ENCODE measurements at places on chromosomes 12 and 14.
A peak's percentile ranks its signal among the peaks of the same experiment; 100 is the strongest.

GRCh38 chr14:63438065-63438757 lies 105.0 kb downstream of the PPP2R5E start:
- peak; percentile 46 for DNase-seq

DNA sequence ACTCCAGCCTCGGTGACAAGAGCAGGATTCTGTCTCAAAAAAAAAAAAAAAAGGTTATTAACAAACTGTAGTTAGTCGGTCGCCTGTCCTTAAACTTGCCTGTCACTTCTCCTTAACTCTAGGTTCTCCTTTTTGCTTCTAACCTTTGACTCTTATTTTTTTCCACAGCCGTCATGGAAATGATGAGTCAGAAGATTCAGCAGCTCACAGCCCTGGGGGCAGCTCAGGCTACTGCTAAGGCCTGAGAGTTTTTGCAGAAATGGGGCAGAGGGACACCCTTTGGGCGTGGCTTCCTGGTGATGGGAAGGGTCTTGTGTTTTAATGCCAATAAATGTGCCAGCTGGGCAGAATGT lies 418 bp upstream of the MYG1 start:
- DNase-seq: peak; percentile 79

DNA sequence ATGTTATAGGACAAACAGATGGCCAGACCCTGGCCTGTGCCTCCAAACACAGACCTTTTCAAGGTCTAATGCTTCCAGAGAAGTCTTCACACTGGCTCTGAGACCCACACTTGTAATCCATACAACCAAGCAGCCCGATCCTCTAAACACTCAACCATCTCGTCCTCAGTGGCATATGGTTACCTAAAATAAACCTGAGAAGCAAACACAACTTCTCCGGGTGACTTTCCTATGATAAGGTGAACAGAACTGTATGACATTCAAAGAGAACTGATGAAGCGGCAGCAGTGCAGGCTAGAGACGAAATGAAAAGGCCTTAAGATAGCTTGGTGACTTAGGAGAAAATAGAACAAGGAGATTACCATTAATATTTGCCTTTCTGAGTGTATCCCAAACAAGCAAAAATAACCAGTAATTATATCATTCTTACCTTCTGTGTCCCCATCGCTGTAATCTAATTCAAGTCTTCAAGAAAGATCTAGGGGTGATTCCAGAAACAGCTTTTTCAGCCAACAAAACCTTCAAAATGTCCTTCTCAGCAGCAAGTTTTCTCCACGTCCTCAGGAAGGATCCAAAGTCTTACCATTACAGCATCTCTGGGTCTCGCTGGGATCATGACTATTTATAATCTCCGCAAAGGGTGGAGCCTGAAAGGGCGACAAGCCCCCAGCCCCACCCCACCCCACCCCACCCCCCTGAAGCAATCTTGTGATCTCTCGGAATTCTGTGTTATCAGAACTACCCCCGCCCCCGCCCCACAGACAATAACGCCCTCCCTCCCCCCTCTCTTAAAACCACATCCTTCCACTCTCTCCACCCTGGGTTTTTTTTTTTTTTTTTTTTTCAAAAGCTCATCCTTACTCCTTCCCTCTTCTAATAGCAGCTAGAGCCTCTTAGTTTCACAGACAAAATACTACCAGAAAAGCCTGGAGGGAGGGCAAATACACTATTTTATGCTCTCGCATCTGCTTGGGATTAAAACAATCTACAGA lies at the start of gene SLC2A3:
Gene SLC2A3, minus strand, starts transcription at position 598 of the 992 bp plus-strand sequence. Its CDS starts 153 bp downstream, at position 445.
- peak; percentile 84 for DNase-seq

GRCh38 chr12:91629440-91629839 lies 446.8 kb upstream of the DCN start:
- no peak for DNase-seq

GRCh38 chr12:69534389-69534822 lies 50.9 kb upstream of the CCT2 start:
- peak; percentile 19 for DNase-seq

DNA sequence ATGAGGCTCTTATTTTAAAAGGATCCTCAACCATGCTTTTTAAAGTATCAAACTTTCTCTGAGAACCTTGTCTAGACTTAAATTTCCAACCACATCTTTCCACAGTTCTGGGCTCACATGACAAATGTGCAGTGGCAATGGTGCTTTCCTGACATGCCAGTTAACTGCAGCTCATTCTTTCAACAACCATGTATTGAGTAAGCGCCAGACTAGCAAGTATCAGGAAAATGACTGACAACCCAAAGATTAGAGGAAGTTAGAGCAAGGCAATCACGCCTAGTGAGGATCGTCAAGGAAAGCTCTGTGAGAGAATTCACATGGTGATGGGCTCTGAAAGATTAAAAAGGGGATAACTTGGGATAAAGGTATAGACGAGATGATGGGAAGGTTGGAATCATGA lies 35.8 kb downstream of the FLVCR2 start:
- no peak for DNase-seq

DNA sequence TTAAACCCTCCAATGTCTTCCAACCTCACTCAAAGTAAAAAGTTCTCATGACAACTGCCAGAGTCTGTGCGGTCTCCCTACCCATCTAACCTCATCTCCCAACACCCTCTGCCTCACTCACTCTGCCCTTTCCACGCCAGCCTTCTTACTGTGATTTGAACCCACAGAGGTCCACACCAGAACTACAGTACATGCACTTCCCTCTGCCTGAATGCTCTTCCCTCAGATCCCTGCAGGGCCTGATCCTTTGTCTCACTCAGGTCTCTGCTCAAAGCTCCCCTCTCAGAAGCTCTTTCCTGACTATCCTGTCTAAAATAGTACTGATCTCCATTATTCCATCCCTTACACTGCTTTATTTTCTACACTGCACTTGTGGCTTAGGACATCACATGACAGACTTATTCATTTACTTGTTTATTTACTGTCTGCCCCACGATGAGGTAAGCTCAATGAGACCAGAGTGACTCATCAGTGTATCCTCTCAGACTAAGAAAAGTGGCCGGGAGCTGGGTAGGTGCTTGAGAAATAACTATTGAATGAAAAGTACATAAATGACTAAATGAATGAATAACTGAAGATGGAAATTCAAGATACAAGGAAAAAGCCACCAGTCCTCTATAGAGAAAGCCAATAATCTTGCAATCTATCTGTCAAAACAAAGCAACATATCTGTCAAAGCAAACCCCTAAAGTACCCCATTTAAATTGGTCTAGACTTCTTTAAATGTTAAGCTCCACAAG lies 17.1 kb downstream of the POMT2 start:
- DNase-seq: no peak

DNA sequence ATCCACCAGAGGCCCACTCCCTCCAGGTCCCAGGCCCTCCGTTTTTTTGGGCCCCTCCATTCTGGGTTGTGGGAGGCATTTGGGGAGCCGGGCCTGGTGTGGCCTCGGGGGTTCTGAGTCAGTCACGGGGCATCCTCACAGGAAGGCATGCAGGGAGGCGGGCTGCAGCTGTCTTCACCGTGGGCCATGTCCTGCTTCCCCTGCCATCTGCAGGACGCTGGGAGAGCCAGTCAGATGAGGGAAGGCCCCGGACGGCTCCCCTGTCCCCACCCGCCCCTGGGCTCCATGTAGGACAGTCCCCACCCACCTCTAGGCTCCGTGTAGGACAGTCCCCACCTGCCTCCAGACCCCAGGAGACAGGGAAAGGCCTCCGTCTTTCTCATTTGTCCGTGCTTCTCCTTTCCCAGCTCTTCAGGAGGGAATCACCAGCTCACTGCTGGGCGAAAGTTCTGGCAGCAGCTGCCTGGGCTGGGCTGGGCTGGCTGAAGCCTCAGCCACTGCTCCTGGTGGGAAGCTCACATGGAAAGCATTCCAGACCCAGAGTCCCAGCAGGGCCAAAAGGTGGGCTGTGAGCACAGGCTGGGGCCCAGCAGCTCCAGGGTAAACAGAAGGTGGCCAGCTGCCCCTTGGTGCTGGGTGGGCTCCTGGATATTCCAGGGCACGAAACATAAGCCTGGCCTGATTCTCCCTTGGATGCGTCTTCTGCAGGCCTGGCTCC lies 217.8 kb downstream of the KIF26A start:
- DNase-seq: no peak

- DNase-seq: no peak
Measured at GRCh38 chr12:51465491-51465890, 40.9 kb downstream of the SLC4A8 start.

GRCh38 chr14:74913986-74914573 lies 9.0 kb downstream of the RPS6KL1 start:
- peak; percentile 71 for DNase-seq
